PC-3 (cell line): ENCODE measurements at places on chromosomes 16 and 17.

GRCh38 chr17:9628509-9628908 lies 16.8 kb upstream of the USP43 start:
- peak; percentile 58 for DNase-seq

DNA sequence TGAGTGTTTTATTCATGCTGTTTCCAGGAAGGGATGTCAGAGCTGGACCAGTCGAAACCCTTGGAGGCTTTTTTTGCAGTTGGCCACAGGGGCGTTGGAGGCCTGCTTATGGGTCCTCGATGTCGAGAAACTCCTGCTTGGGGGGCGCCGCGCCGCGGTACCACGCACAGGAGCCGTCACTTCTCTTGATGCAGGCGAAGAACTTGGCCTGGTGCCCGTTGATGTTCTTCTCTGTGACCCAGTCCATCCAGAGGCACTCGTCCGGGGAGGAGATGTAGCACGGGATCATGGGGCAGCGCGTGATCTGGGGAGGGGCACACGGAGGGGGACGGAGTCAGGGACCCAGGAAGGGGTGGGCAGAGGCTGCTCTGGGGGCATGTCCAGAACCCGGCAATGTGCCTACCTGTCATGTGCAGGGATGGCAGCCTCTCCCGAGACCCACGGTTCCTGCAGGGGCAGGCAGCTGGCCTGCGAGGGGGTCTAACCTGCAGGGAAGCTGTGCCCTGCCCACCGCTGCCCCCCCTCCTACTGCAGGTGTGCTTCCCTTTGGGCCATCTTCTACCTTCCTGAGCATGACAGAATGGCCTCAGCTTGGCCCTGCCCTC lies 15.0 kb upstream of the USP36 start:
- DNase-seq: no peak

DNA sequence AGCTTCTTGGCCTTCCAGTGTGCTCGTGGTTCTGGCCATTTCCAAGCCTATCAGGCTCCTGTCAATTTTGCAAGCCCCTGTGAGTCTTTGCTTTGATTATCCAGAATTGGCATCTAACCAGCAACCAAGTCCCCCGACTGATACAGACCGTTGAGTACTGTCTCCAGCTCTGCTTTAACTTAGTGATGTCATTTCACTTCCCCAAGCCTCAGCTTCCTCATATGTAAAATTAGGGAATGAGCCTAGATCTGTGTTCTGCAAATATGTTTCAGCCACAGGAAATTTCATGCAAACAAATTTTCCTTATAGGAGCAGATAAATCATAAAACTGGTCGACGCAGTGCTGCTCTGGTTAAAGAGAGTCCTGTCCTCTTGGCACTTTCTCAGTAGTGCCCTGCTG lies 60.1 kb upstream of the WSB1 start:
- no peak for DNase-seq

DNA sequence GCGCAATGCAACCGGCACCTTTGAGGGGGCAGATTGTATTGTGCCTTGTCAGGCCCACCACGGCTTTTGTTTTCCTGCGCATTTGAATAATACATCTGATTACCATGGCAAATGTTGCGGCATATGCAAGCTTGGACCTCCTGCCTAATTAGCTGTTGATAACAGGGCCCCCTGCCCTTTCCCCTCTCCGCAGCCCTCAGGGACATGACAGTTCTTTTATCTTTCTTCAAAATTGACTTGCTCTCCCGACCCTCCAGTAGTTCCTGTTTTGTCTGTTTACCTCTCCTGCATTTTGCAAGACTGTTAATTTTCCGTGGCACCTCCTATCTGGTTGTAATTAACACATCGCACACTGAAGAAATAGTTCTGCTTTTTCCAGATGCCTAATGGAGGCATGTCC lies 86.8 kb downstream of the RBFOX1 start:
- DNase-seq: no peak

DNA sequence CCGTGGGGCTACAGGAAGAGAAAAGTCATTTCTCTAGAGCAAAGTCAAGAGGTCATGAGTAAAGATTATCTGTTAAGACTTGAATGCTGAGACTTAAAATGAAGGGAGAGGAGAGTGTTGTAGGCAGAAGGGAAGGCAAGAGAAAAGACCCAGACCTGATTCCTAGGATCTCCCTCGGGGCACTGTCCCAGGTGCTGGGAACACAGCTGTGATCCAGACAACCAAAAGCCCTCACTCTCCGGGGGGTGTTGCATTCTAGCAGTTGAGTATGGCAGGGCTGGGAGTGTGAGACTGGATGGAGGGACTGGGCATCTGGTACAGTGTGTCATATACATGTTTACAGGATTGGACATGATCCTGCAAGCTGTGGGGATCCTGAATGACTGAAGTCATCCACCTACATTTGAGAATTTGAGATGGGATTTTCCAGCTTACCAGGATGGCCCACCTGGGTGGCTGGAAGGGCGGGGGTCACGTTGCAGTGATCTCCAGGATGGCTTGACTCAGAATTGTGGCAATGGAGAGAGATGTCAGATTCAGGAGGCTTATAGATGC lies 29.1 kb downstream of the ARSG start:
- DNase-seq: no peak
